ENCODE measurements at places on chromosomes 16 and 17.

DNA sequence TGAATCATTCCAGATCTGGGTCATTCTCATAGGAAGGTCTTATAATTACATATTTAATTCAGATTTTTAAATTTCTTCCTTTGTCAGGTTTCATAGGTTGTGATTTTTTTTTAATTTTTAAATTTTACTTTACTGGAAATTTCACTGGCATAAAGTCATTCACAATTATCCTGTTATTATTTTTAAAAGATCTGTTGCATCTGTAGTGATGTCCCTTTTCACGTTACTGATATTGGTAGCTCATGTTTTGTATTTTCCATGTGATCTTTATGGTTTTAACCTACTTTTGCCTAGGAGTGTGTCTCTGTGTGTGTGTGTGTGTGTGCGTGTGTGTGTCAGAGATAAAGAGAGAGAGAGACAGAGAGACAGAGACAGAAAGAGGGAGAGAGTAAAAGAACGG is 216.6 kb upstream of the KCNJ16 start:
- no peak for DNase-seq

GRCh38 chr16:17204206-17204605 is 266.6 kb downstream of the XYLT1 start:
- DNase-seq = no peak

GRCh38 chr17:27378482-27379175 is 77.6 kb upstream of the KSR1 start:
- no peak for DNase-seq

DNA sequence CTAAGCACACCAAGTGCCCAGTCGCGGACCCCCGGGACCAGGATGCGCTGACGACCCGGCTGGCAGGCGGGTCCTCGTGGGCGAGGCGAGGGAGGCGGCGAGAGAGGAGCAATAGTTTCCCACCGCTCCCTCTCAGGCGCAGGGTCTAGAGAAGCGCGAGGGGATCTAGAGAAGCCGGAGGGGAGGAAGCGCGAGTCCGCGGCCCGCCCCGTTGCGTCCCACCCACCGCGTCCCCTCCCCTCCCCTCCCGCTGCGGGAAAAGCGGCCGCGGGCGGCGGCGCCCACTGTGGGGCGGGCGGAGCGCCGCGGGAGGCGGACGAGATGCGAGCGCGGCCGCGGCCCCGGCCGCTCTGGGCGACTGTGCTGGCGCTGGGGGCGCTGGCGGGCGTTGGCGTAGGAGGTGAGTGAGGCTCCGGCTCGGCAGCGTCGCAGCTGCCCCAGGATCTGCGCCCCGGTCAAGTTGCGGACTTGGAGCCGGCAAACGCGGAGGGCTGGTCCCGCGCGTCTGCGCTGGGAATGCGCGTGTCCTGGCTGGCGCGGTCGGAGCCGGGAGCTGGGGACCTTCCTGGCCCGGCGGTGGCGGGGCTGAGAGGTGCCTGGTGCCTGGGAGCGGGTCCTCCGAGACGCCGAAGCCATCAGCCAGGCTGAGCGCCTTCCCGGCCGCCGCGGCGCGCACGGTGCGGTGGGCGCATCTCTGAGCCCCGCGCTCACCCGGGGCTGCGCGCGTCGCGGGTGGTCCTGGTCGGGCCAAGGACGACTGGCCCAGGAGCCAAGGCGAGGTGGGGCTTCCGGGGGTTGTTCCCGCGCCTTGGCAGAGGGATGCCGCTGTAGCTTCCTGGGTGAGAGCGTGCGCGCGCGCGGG is at the start of gene ITGB3:
Gene ITGB3 (plus strand): TSS at position 287 of the 862 bp plus-strand sequence. CDS start 35 bp downstream, at position 322.
- peak; percentile 83 for DNase-seq

DNA sequence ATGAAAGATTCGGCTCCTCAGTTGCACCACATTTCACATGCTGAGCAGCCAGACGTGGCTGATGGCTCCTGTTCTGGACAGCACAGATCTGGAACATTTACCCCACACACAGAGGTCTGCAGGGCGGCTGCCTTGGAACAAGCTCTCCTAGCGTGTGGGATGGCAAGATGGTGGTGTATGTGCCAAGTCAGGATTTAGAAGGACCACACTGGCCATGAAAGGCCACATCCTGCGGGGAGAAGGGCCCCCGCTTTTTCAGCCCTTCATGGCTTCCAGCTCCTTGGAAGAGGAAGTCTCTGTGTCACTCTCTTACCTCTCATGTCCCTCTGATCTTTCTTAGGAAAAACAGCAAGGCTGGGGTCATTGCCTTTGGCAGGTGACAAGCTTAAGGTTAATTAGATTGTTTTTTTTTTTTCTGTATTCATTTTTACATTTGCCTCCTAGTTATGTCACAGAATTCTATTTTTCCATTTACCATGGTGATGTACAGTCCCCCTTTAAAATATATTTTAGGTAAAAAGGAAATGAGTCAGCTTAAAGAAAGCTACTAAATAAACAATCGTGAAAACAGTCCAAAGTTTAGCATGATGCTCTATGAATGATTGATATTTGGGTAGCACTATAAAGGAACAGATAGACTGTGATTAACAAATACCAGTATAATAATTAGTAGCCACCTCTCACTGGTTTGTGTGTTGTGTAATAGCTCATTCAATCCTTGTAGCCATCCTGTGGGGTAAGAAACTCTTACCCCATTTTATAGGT is 396.6 kb downstream of the CPPED1 start:
- DNase-seq = no peak

GRCh38 chr16:1961651-1962067 is 2.3 kb downstream of the NDUFB10 start:
- peak; percentile 25 for DNase-seq

DNA sequence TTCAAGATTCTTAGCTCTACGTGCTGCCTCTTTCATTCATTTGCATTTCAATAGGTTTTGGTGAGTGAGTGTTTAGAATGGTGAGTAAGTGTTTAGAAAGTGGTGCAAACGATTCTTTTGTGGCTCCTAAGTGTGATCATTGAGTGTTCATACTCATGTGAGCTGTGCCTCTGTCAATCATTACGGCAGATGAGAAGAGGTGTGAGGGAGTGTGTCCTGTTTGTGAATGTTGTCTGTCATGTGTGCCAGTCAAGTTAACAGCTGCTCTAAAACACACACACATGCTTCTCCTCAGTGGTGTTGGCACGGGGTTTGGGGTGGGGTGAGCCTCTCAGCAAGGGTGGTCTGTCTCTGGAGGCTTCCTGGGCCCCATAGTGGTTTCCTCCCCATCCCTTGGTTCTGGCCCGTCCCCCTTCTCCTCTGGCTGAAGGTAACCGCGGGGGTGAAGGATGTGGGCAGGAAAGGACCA is 11.4 kb downstream of the MYL4 start:
- DNase-seq = no peak

DNA sequence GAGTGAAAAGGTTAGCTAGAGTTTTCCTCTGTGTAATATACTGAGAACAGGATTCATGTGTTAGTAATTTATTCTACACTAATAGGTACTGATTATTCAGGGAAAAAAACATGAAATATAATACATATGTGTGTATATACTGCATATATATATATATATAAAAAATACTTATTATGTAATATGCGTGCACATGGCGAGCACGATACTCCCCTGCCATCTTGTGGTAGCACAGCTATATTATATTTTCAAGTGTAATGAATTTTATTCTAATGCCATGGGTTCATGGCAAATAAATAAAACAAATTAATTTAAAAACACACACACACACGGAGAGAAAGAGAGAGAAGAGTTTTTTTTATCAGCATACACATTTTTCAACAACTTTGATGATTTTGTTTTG is 460.6 kb downstream of the KCNJ2 start:
- no peak for DNase-seq

DNA sequence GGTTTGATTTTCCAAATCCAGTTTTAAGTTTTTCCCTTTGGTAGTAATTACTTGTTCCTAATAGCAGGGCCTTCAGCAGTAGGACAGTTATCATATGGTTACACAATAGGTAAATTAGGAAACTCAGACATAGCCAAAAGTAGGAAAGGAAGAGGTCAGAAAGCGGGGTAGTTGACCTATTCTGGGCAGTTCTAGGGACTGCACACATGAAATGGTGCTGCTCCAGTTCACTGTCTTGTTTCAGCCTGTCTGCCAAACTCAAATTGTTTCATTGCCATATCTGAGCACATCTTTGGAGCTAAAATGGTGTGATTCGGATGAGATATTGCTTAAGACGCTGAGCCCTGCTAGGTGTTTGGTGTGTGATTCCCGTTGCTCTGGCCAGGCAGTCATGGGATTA is 56.7 kb downstream of the TANGO6 start:
- DNase-seq = no peak

DNA sequence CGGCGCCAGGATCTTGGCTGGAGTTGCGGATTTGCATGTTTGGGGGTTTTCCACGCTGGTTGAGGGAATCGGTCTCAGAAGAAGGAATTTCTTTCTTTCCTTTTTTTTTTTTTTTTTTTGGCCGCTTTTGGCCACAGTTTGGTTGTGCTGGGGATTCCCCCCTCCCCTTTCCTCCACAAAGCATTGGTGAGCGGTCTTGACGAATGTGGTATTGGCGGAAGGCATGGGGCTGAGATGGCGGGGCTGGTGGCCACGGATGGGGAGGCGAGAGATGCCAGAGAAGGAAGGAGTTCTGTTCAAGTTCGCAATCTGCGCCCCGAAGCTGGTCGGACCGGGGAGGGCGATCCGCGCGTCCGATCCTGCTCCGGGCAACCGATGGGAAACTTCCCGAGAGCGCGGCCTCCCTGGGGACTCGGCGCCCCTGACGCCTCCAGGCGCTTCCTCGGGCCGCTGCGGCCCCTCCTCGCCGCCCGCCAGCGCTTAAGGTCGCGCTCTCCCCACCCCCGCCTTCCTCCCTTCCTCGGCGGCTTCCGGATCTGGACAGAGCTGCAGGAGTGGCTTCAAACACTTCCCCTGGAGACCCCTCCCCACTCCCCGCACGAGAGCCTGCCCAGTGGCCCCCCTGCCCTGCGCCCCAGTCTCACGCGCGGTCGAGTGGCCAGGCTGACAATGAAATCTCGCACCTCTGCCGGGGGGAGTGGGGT is 43.2 kb downstream of the RAI1 start:
- peak; percentile 44 for DNase-seq

DNA sequence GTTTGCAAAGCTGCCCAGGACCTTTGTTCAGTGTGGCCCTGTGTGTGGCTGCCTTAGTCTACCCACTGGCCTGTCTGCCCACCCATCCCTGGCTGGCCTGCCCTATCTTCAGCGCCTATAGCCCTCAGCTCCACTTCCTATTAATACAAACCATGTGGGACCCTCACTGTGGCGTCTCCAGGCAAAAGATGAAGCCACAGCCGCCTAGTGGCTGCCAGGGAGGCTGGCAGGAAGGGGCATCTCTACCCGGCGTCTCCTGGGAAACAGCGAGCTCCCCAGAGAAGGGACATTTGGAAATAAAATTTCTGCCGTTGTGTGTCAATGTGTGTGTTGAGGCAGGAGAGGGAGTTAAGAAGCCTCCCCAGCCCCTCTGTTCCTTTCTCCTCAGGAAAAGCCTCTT is 31.5 kb downstream of the NEUROD2 start:
- DNase-seq = peak; percentile 18

All from HEK293T (cell line).